ENCODE measurements at places on chromosomes 4 and X. TPM values are rescaled to one million over a fixed set of nuclear protein-coding genes. Genes with fewer than 3 reads are reported as not detected.

RTL5 gene
- 7.1 TPM for total RNA-seq

MAGEA12 gene
- not detected for total RNA-seq

TEX28 gene
- not detected for total RNA-seq

DUSP21 gene
- total RNA-seq, result not detected

RASL11B gene
- 9.2 TPM for total RNA-seq

H2BW1 gene
- total RNA-seq, result not detected

GRCh38 chr4:77156912-77157858, at the start of gene CCNG2:
Gene CCNG2 (plus strand): TSS chr4:77157207. CDS start chr4:77158533, 1,326 bp downstream.
- peak; percentile 80 for DNase-seq
- H3K4me3 ChIP-seq, result peak within 1 kb of the TSS; percentile 84
- peak within 1 kb of the TSS; percentile 97 for H3K27ac ChIP-seq
- peaks cover 26% of the 10 kb centered on the region for H3K36me3 ChIP-seq
- H3K27me3 ChIP-seq, result no peaks in the 10 kb centered on the region

DNA sequence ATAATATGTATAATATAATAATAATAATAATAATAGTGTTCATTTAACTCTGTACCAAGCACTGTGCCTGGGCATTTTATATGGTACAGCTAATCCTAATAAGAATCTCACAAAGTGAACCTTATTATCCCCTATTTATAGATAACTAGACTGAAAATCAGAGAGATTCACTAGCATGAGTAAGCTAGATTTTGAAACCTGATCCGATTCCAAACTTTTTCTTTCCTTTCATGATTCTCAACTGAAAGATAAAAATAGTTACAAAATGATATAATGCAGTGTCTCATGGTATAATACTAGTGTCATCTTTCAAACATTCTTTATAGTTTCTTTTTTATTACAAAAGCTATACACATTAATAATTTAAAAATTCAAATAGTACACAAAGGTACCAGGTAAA, 55.9 kb upstream of the RNF128 start:
- H3K4me1 ChIP-seq, result no peaks in the 10 kb centered on the region
- H3K36me3 ChIP-seq, result no peaks in the 10 kb centered on the region
- no peak for DNase-seq
- H3K4me3 ChIP-seq, result no peak overlapping the region

DNA sequence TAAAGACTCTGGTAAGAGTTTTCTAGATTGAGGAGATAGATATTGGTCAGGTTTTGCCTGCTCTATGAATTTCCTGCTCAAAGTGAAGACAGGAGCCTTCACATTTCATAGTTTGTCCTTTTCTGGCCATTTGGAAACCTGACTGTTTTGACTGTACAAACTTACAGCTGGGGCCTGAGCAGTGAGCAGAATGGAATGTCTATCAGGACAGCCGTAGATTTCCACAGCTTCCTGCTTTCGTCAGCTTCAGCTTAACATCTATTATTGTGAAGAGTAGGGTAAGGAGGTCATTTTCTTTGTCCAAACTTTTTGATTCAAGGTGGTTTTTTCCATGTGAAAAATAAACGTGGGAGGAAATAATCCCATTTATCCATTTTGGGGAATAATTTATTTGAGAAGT, 124.3 kb upstream of the DIPK2B start:
- no peaks in the 10 kb centered on the region for H3K36me3 ChIP-seq
- no peaks in the 10 kb centered on the region for H3K4me1 ChIP-seq
- DNase-seq, result no peak
- no peak overlapping the region for H3K27ac ChIP-seq
- H3K27me3 ChIP-seq, result peaks cover 8% of the 10 kb centered on the region

- H3K27me3 ChIP-seq, result no peaks in the 10 kb centered on the region
- H3K27ac ChIP-seq, result no peak overlapping the region
- DNase-seq, result no peak
- H3K36me3 ChIP-seq, result no peaks in the 10 kb centered on the region
- H3K4me3 ChIP-seq, result no peak overlapping the region
Measured at GRCh38 chr4:14700083-14700482, 302.2 kb upstream of the CPEB2 start.

Data from tibial nerve (tissue), 4 donors.